ENCODE measurements at places on chromosomes 2 and 18. TPM values are rescaled to one million over a fixed set of nuclear protein-coding genes. Genes with fewer than 3 reads are reported as not detected.
A peak's percentile ranks its signal among the peaks of the same experiment; 100 is the strongest.

GRCh38 chr2:196431076-196431475 is 208.4 kb upstream of the CCDC150 start:
- no peak overlapping the region for H3K4me3 ChIP-seq
- H3K27me3 ChIP-seq: no peaks in the 10 kb centered on the region
- no peak overlapping the region for H3K27ac ChIP-seq
- H3K4me1 ChIP-seq: no peaks in the 10 kb centered on the region
- DNase-seq: no peak

DPYSL5 gene
- not detected for total RNA-seq

DNA sequence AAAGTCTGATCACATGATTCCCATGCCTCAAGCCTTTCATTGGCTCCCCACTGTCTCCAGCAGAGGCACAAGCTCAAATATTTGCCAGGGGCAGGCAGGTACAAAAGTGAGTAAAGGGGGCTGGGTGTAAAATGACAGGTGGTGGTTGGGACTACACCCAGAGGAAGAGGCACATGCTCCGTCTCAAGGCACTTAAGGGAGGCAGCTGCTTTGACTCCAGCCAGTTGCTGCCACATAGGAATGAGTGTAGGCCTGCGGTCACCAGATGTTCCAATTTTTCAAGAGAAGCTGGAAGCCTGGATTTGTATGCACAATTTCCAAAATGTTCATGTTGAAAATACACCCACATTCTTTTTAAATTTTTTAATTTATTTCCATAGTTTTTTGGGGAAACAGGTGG is 164.4 kb downstream of the UPP2 start:
- no peaks in the 10 kb centered on the region for H3K36me3 ChIP-seq
- no peak for DNase-seq
- H3K4me1 ChIP-seq: no peaks in the 10 kb centered on the region
- H3K27ac ChIP-seq: no peak overlapping the region
- peaks cover 30% of the 10 kb centered on the region for H3K27me3 ChIP-seq

CRYGD gene
- total RNA-seq: not detected

GRCh38 chr2:229489016-229489415 is 217.9 kb upstream of the PID1 start:
- DNase-seq: peak; percentile 95
- H3K27me3 ChIP-seq: no peaks in the 10 kb centered on the region
- H3K4me1 ChIP-seq: peaks cover 15% of the 10 kb centered on the region
- no peaks in the 10 kb centered on the region for H3K36me3 ChIP-seq
- peak overlapping the region; percentile 19 for H3K4me3 ChIP-seq

- no peak overlapping the region for H3K27ac ChIP-seq
- H3K36me3 ChIP-seq: no peaks in the 10 kb centered on the region
- H3K27me3 ChIP-seq: no peaks in the 10 kb centered on the region
Observed at GRCh38 chr2:238161291-238162051, 2.7 kb downstream of the ERFE start.

ODC1 gene
- total RNA-seq: 712 TPM

ALKAL2 gene
- not detected for total RNA-seq

DNA sequence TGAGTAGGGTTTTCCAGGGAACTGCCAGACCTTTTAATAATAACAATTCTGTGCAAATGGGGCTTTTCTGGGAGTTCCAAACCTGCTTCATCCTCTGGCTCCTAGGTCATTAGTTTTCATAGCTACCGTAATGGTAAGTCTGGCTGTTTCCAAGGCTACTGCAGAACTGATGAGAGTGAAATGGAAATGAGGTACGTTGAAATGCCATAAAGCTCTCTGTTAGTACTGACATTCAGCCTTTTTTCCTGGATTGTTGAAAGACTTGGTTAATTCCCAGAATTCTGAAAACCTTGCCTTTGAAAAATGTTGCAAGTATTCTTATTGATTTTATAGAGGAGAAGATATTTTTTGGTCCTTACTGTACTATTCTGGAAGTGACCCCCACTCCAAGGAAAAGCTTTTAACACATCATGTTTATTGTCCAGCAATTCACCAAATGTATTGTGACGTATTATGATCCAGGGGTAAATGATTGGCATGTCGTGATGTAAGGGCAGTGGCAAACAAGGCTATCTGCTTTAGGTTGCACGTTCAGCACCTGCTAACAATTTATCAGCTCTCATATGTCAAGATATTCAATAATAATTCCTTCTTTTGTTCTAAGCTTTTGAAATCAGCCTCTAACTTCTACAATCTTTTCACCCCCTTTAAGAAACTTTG is 767.0 kb upstream of the RAB6C start:
- no peaks in the 10 kb centered on the region for H3K27me3 ChIP-seq
- H3K27ac ChIP-seq: no peak overlapping the region
- no peak overlapping the region for H3K4me3 ChIP-seq
- H3K36me3 ChIP-seq: no peaks in the 10 kb centered on the region

UGT1A3 gene
- not detected for total RNA-seq

TUBB8B gene
- not detected for total RNA-seq

- H3K27me3 ChIP-seq: no peaks in the 10 kb centered on the region
- H3K4me3 ChIP-seq: no peak overlapping the region
- peaks cover 6% of the 10 kb centered on the region for H3K4me1 ChIP-seq
- H3K27ac ChIP-seq: no peak overlapping the region
- no peaks in the 10 kb centered on the region for H3K36me3 ChIP-seq
Observed at GRCh38 chr2:67384123-67384822, 12.9 kb upstream of the ETAA1 start.

SCG2 gene
- 0.98 TPM for total RNA-seq

RMDN2 gene
- 2.4 TPM for total RNA-seq

ACKR3 gene
- 0.86 TPM for total RNA-seq

DNA sequence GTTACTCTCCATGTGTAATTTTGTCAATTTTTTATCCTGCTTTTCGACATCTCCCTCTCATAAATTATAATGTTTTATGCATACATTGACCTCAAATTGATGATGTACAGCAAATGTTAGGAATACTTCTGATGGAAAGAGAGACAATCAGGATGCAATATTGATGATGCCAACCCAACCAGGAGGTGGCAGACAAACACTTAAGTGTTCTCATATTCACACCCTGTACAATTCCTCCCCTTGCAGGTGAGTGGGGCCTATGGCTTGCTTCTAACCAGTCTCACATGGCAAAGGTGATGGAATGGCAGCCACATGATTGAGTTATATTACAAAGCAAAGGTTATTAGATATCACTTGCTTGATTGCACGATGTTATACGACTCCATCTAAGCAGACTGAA is 594.3 kb upstream of the REG3G start:
- DNase-seq: no peak
- H3K4me1 ChIP-seq: no peaks in the 10 kb centered on the region
- no peaks in the 10 kb centered on the region for H3K36me3 ChIP-seq
- H3K27ac ChIP-seq: no peak overlapping the region

ZAP70 gene
- not detected for total RNA-seq

RSAD2 gene
- total RNA-seq: 2.1 TPM

GRCh38 chr2:151024696-151025251 is 236.9 kb downstream of the RBM43 start:
- no peaks in the 10 kb centered on the region for H3K36me3 ChIP-seq
- H3K27me3 ChIP-seq: no peaks in the 10 kb centered on the region
- DNase-seq: no peak
- no peaks in the 10 kb centered on the region for H3K4me1 ChIP-seq
- no peak overlapping the region for H3K27ac ChIP-seq

- no peaks in the 10 kb centered on the region for H3K36me3 ChIP-seq
- no peak for DNase-seq
- H3K4me3 ChIP-seq: no peak overlapping the region
- no peaks in the 10 kb centered on the region for H3K4me1 ChIP-seq
- no peak overlapping the region for H3K27ac ChIP-seq
Observed at GRCh38 chr2:16037808-16038457, 97.6 kb downstream of the MYCN start.

DNA sequence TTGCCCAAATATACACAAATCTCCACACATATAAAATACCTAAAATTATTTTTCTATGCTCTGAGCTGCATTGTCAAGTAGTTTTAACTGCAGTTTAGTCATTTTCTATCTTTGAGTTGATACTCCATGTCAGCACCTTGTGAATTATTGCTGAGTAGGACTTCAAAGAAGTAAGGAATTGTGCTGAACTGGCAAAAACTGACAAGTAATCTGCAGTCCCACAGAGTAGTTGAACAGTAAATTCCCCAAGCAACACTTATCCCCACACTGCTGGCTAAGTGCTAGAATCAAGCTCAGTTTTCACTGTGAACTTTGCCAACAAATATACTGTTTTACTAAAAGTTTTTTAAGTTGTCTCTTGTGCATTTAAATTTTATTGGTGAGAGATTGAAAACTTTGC is 141.8 kb upstream of the ST6GAL2 start:
- no peak for DNase-seq
- no peak overlapping the region for H3K4me3 ChIP-seq
- no peaks in the 10 kb centered on the region for H3K36me3 ChIP-seq
- no peaks in the 10 kb centered on the region for H3K27me3 ChIP-seq
- peak overlapping the region; percentile 100 for H3K27ac ChIP-seq
- H3K4me1 ChIP-seq: peaks cover 43% of the 10 kb centered on the region

- no peaks in the 10 kb centered on the region for H3K27me3 ChIP-seq
- H3K4me3 ChIP-seq: no peak overlapping the region
- peak overlapping the region; percentile 89 for H3K27ac ChIP-seq
- no peaks in the 10 kb centered on the region for H3K36me3 ChIP-seq
- H3K4me1 ChIP-seq: peaks cover 47% of the 10 kb centered on the region
- no peak for DNase-seq
Observed at GRCh38 chr2:64769392-64770044, 115.8 kb upstream of the SERTAD2 start.

CHRND gene
- total RNA-seq: not detected

DNA sequence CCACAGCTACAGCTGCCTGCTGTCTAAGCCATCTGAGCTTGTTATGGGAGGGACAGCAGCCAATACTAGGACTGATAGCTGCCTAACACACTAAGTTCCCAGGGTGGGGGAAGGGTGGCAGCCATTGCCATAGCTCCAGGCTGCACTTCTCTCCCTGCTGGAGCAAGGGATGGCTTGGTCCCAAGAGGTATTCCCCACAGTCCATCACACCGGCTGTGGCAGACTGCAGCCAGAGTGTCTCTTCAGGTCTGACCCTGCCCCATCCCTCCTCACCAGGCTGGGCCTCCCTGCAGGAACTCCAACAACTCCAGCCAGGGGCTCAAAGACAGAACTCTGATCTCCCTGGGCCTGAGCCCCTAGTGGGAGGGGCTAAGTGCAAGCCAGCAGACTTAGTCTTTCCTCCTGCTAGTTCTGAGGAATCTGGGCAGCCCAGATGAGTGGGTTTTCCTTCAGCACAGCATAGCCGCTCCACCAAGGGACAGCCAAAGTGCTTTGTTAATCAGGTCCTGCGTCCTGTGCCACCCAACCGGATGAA is 632.1 kb downstream of the SOCS6 start:
- DNase-seq: no peak
- no peak overlapping the region for H3K27ac ChIP-seq
- H3K4me3 ChIP-seq: no peak overlapping the region
- H3K36me3 ChIP-seq: no peaks in the 10 kb centered on the region
- no peaks in the 10 kb centered on the region for H3K27me3 ChIP-seq

- peaks cover 8% of the 10 kb centered on the region for H3K4me1 ChIP-seq
- H3K27me3 ChIP-seq: no peaks in the 10 kb centered on the region
- no peaks in the 10 kb centered on the region for H3K36me3 ChIP-seq
Observed at GRCh38 chr2:128313931-128314347, 4.7 kb downstream of the HS6ST1 start.

ZNF396 gene
- total RNA-seq: 0.95 TPM

GRCh38 chr2:137254052-137254451 is 488.7 kb downstream of the THSD7B start:
- H3K27me3 ChIP-seq: no peaks in the 10 kb centered on the region
- H3K4me1 ChIP-seq: peaks cover 52% of the 10 kb centered on the region
- DNase-seq: peak; percentile 42

MXD1 gene
- total RNA-seq: 7.0 TPM

CNNM3 gene
- total RNA-seq: 12.3 TPM

- DNase-seq: no peak
- no peak overlapping the region for H3K27ac ChIP-seq
- H3K27me3 ChIP-seq: peaks cover 39% of the 10 kb centered on the region
- H3K4me1 ChIP-seq: no peaks in the 10 kb centered on the region
- no peaks in the 10 kb centered on the region for H3K36me3 ChIP-seq
- no peak overlapping the region for H3K4me3 ChIP-seq
Observed at GRCh38 chr2:113025737-113026136, 20.5 kb downstream of the IL36A start.

GRCh38 chr2:66516499-66516898 is 81.6 kb downstream of the MEIS1 start:
- H3K36me3 ChIP-seq: no peaks in the 10 kb centered on the region
- no peaks in the 10 kb centered on the region for H3K4me1 ChIP-seq
- no peak for DNase-seq
- H3K4me3 ChIP-seq: no peak overlapping the region
- no peak overlapping the region for H3K27ac ChIP-seq
- no peaks in the 10 kb centered on the region for H3K27me3 ChIP-seq

DNA sequence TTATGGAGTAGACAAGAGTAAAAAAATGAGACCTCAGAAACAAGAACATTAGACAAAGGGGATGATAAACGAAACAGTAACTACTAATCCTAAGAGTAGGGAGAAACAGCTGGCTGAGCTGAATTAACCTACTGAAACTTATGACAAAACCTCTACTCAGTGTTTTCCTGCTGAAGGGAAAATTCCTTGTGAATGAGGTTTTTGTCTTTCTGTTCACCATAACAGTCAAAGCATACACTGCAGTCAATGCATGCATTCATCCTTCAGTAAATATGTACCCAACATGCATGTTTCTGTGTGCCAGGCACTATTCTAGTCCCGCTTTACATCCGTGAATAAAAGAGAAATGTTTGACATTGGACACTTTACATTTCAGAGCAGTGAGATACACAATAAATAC is 805.6 kb upstream of the KLHL29 start:
- H3K4me1 ChIP-seq: no peaks in the 10 kb centered on the region
- no peaks in the 10 kb centered on the region for H3K36me3 ChIP-seq
- no peak overlapping the region for H3K4me3 ChIP-seq
- no peaks in the 10 kb centered on the region for H3K27me3 ChIP-seq

DNA sequence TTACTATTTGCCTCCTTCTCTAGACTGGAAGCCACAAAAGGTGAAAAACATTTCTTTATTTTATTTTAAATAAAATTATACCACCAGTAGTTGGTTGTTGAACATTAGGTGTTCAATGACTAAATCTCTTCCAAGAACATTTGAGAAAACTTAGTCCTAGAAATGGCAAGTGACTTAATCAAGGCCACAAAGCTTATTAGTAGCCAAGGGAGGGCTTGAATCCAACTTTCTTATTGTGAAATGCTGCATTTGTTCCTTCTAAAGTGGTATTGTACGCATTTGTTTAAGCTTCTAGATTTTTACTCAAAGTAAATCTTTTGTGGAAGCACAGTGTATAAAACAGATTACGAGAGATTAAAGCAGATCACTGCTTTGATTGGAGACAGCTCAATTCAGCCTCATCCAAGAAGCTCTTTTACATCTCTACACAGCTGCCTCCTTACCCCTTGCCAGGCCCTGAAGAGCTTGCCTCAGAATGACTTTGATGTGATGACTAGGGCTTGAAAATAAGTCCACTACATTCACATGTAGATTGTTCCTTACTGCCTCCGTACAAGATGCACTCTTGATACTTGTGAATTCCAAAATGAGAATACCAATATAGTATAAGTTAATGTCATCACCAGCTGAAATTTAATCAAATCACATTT is 244.8 kb downstream of the XIRP2 start:
- H3K4me1 ChIP-seq: peaks cover 55% of the 10 kb centered on the region
- no peaks in the 10 kb centered on the region for H3K36me3 ChIP-seq
- DNase-seq: no peak
- no peak overlapping the region for H3K4me3 ChIP-seq
